CD4-positive, alpha-beta T cell treated with Interleukin-15 for 1 hour (primary cell): ENCODE measurements at places on chromosomes 6 and 20.

DNA sequence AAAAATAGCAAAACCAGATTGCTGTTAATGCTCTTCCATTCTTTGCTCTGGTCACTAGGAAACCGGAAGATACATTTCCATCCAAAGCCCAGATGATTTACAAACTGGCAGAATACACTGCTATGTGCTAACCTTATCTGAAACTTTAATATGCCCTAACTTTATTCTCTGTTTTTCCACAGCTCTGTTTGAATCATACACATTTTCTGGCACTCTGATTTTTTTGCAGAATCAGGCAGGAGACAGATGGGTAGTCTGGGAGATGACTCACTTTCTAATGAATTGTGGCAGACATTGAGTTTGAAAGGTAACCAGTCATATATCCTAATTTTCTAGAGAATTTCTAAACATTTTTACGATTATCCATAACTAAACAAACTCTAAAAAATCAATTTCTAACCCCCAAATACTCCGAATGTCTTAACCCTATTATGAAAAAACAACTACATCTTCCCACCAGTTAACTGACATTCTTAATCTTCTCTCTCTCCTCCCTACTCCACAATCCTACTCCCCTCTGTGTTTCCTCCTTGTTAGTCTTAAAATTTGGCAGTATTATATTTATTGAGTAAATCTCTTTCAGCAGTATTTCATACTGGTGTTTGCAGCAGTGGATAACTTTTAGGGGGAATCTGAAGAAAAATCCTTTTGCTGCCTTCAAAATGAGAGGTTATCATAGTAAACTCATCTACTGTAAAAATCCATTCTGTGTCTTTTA lies 63.5 kb downstream of the MAN1A1 start:
- DNase-seq = no peak

DNA sequence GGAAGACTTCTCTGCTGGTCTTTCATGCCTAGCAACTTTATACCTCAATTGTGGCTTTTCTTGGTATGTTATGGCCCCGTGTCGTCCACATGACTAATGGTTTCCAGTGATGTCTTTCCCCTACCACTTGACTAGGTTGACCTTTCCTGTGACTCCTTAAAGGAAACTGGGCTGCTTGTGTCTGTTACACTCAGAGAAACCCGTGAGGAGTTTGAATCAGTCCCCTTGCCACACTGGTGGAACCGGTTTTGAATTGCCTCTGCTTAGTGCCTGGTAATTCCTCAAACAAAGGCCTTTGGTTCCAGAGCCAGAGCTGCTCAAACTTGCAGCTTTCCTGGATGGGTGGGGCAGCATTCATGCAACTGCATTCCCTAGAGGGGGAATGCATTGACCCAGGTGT lies 21.9 kb downstream of the ECT2L start:
- DNase-seq = no peak

GRCh38 chr6:28947831-28948270 lies 24.1 kb upstream of the TRIM27 start:
- no peak for DNase-seq

- no peak for DNase-seq
These were observed 12.8 kb downstream of the HMGCLL1 start for GRCh38 chr6:55566036-55566710.

DNA sequence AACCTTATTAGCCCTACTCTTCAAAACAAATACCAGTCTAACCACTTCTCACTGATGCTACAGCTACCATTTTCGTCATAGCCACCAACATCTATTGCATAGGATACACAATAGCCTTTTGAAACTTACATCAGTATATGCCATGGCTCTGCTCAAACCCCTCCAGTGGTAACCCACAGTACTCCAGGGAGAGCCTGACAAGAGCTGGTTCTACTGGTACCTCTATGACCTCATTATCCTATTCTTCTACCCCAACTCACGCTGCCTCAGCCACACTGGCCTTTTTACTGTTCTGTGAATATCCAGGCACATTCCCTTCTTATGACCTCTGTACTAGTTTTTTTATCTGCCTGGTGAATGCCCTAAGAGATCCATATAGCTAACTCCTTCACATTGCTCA lies 157.6 kb downstream of the ARHGAP18 start:
- DNase-seq = no peak

DNA sequence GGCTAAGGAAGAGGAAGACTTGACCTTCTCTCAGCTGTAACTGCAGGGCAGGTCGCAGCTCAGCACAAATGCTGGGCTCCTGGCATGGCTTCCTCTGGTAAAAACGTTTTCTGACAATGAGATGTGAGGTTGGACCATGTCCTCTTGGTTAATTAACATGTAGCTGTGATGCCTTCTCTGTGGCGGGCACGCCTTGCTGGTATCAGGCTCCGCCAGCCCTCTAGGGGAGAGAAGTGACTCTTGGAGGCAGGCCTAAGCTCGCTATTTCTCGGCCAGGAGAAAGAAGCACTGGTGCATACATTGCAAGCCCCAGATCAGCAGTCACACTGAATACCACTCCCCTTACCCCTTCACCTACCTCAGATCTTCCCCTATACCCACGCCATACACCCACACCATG lies 65.0 kb downstream of the QRSL1 start:
- DNase-seq = no peak

- DNase-seq = no peak
These were observed 39.1 kb downstream of the FAM120B start for GRCh38 chr6:170345662-170346061.

- no peak for DNase-seq
These were observed 154.6 kb downstream of the ADAT2 start for GRCh38 chr6:143295932-143296331.

DNA sequence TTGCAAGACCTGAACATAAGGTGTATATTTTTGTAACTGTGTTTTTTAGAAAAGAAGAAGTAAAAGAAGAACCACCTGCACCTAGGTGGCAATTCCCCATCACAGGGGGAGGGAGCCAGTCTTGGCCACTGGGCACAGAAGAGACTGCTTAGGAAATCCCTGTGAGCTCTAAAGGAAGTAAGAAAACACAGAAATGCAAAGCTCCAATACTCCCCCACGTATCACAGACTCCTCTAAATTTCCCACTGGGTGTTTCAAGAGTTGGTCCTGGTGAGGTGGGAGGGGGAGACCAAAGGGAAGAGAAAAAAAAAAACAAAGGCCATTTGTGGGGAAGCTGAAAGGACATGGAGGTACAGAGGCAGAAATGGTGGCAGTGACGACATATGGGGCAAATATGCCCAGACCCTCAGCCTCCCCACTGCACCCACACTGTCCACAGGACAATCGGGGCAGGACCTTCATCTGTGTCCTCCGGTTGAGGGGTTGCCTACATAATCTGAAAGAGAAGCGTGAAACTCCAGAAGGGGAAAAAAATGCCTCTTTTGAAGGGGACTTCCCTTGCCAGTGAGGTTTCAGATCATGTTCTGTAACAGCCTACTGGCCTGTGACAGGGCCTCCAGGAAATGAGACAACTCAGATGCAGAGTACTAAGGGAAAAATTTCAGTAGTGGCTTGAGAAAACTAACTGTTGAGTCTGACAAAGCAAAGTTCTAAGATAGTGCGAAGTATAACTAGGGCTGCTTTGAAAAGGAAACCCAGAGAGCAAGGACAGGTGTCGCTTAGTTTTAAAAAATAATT lies 226.2 kb upstream of the MARCKS start:
- DNase-seq = peak; percentile 77

DNA sequence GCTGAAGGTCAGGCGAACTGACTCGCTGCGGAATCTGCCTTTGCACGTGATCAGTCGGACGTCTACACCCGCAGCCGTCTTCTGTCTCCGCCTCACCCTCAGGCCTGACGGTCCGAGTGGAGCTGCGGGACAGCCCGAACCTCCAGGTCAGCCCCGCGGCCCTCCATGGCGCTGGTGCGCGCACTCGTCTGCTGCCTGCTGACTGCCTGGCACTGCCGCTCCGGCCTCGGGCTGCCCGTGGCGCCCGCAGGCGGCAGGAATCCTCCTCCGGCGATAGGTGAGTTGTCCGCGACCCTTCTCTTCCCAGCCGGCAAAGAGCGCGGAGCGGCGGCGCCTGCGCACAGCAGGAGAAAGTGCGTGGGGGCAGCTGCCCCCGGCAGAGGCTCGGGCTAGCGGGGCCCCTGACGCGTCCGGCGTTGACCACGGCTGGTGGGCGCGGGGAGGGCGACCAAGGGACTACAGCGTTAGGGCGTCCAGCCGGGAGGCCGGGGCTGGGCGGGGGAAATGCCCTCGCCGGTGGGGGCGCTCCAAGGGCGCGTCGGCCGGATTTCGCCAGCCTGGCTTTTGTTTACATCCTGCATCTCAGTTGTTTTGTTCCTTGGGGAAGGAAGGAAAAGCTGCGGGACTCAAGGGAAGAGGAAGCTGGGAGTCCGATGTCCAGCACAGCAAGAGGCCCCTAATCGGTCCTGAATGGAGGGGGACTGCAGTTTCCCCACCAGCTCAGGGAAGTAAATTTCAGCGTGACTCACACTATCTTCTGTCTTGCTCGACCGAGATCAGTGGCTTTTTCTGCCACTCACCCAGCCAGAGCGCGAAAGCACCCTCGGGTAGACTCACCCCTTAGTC lies at the start of gene SMPDL3A:
TSS of gene SMPDL3A (plus strand) at position 77 of the 846 bp plus-strand sequence. CDS start at position 166, 89 bp downstream.
- peak; percentile 61 for DNase-seq

GRCh38 chr6:62229231-62229630 lies 56.8 kb downstream of the KHDRBS2 start:
- DNase-seq = no peak

- DNase-seq = no peak
These were observed 57.2 kb upstream of the MAFB start for GRCh38 chr20:40746251-40746650.

DNA sequence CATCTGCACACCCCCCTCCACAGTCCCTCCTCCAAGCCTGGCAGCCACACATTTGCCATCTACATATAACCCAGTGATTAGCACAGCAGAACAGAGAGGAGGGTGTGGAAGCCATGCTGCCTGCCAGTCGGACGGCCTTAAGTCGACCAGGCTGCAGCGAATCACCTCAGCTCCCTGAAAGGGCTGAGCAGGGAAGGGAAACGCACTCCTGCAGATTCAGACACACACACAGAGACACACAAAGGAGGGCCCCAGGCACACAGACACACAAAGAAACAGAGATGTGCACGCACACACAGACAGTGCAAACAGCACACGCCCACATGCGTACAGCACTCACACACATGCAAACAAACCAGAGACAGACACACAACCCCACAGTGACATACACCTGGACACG lies 11.2 kb upstream of the SIRPA start:
- no peak for DNase-seq

- DNase-seq = no peak
These were observed 2.4 kb upstream of the ZMYND8 start for GRCh38 chr20:47358672-47359529.

DNA sequence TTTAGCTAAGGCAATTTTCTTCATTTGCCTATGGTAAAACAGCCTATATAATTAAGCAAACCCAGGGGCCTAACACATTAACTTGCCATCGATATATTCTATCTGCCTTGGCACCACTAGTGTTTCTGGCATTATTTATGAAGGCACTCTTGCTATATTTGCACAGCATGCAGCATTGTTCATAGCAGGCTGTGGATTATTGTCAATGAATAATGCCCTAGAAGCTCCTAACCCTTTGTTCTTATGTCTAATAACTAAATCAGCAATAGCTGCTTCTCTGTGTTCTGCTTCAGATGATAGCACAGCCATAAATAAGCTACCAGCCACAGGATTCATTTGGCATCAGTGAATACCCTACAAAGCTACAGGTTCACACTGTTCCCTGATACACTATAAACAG lies 254.8 kb upstream of the STXBP5 start:
- DNase-seq = no peak

GRCh38 chr6:74756923-74757322 lies 448.9 kb downstream of the COL12A1 start:
- no peak for DNase-seq

GRCh38 chr6:89589297-89590025 lies 49.1 kb downstream of the LYRM2 start:
- DNase-seq = no peak

DNA sequence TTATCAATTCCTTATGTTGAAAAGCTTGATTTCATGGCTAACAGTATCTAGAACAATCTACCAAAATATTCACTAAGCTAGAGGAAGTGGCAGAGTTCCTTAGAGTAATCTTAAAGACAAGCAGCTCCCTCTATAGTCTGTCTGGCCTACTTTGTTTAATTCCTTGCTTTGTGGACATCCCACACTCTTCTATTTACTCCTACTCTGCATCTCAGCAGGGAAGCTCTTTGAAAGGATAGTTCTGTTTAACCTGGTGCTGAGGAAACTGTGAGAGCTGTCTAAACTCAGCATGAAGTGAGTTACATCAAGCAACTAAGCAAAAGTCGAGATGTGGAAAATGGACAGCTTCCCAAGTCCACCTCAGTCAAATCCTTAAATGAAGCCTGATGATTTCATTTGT lies 4.3 kb downstream of the REV3L start:
- DNase-seq = no peak

DNA sequence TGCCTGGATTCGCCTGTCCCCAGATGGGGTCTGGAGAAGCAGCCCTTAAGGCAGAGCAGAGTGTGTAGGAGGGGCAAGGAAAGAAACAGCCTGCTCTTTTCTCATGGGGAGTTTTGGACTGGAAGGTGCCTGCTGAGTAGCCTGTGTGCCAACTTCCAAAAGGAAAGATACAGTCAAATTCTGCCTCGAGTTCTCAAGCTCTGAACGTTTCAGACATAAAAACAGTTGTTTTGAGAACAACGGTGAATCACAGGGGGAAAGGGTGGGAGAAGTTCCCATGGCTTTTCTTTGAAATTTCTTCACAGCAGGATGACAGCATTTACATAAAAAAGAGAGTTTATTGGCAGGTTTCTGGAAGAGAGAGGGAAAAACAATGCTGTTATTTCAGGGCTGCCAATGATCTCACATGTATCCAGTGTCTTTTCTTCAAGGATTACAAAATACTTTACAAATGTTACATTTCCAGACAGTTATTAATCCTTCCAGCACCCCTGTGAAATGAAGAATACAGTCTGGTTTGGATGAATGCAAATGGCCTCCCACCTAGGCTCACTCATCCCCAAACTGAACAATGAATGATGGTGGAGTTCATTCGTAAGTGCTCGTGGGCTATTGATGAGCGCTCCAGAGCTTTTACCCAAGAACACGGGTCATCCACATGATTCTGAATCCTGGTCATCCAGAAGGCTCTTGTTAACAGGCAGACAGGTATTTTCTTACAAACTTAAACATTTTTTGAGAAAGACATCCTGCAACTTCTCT lies 33.8 kb upstream of the ECI2 start:
- no peak for DNase-seq

DNA sequence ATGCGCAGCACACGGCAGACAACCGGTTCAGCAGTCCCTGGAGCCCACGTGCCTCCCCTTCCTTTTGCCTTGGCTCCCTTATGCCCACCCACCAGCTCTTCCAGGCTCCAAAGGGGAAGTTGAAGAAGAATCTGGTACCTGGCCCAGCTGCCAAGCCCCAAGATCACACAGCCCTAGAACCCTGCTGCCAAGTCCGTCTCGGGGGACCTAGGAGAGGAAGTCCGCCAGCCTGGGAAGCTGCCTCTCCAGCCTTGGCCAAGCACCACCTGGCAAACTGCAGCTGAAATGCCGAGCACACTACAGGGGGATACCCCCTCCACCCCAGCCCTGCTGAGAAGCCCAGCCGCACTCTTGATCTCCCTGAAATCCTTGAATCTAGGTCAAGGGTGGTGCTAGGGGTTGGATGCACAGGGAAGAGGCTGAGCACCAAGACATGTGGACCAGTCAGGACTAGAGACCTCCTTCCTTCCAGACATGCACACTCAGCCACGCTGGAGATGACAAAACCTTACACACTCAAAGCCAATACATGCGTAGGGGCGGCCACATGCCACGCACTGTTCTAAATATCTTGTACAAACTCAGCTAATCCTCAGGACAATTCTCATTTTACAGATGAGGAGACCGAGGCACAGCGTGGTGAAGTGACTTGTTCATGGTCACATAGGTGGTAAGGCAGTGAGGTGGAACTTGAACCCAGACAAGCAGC lies 124.1 kb downstream of the PREX1 start:
- no peak for DNase-seq

- no peak for DNase-seq
These were observed 101.9 kb upstream of the MOCS1 start for GRCh38 chr6:40036186-40036585.
